ENCODE measurements at places on chromosomes 11 and 22. TPM values are rescaled to one million over a fixed set of nuclear protein-coding genes. Genes with fewer than 3 reads are reported as not detected.

DNA sequence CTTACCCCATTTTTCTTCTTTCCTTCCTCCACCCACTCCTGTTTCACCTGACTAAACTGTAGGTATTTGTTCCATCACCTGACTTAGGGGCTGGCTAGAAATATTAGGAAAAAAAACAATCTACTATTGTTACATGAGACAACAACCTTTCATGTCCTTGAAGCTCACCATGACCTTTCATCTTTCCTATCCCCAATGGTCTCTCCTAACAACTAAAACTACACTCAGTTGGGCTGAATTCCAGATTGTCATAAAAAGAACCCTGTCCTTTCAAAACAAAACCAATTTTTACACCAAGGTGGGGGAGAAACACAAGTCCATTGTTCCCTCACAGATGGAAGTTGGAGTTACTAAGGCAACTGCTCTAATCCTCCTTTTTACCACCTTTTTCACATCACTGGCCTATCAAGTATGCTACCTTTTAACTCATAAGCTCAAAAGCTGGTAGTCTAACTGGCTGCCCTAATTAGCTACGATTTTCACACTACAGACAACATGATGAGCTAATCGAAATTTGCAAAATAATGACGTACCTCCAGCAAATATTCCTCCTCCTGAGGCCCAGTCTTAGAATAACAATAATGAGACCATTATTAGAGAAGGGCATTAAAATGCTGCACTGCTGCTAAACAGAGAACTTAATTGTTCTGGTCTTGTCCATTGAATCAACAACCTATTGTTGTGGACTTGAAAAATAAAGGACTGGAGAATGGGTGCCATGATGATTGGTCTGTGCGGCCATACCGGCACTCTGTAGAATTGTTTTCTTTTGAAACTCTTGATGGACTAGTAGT lies 46.5 kb upstream of the SOX6 start:
- H3K4me3 ChIP-seq: no peak overlapping the region
- no peak for DNase-seq
- H3K27ac ChIP-seq: no peak overlapping the region

DNA sequence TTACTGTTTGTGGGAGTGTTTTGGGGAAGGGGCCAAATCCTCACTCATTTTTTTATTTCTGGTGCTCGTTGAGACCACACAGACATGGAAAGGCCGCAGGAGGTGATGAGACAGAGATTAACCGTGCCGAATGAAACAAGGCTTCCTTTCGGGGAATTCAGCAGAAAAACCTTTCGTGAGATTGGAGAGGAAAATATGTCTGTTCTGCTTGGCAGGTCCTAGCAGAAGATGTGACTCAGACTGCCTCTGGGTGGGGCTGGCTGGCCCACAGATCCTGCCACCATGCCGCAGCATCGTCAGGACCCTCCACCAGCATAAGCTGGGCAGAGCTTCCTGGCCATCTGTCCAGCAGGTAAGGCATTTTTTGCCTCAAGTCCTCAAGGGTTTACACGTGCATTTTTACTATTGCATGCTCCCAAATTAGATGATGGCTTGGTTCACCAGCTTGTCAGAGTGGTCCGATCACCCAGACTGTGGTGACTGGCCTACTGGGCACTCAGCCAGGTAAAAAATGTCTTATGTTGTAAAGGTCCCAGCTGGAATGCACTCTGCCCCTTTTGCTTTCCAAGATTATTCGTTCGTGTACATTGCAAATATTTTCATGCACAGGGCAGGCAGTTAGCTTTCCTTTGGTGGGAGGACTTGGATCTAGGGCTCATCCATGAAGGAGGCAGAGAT lies 1.5 kb downstream of the DDB2 start:
- H3K36me3 ChIP-seq: 0 out of 2 replicates have a peak, but pooled peaks cover 4% of the 10 kb centered on the region
- H3K27ac ChIP-seq: peak overlapping the region; percentile 90
- H3K4me3 ChIP-seq: peak overlapping the region; percentile 79

- H3K36me3 ChIP-seq: peaks cover 30% of the 10 kb centered on the region
- peaks cover 22% of the 10 kb centered on the region for H3K4me1 ChIP-seq
- no peaks in the 10 kb centered on the region for H3K27me3 ChIP-seq
These were observed 22.3 kb upstream of the PHLDA2 start for GRCh38 chr11:2951231-2952110.

DNA sequence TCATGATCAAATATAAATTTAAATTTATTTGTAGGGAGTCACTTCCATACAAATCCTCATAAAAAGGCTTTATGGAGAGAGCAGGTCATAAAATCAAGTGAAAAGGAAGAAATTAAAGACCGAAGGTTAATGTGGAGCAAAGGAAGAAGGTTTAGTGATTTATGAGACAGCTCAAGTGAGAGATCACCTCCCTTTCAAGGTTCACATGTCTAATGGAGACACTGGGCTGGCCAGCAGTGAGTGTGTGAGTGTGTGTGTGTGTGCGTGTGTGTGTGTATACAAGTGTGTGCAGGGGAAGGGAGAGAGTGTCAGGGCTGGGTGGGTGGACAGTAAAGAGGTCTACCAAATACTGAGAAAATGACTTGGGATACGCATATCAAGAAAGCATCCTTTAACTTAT lies 251.2 kb downstream of the FAT3 start:
- H3K4me3 ChIP-seq: no peak overlapping the region
- H3K27me3 ChIP-seq: no peaks in the 10 kb centered on the region
- H3K4me1 ChIP-seq: no peaks in the 10 kb centered on the region
- no peak overlapping the region for H3K27ac ChIP-seq
- no peak for DNase-seq

GRCh38 chr11:58446294-58446693 lies 4.3 kb upstream of the OR5B12 start:
- no peak overlapping the region for H3K4me3 ChIP-seq
- H3K4me1 ChIP-seq: no peaks in the 10 kb centered on the region
- H3K27me3 ChIP-seq: no peaks in the 10 kb centered on the region
- no peaks in the 10 kb centered on the region for H3K36me3 ChIP-seq
- no peak overlapping the region for H3K27ac ChIP-seq

GRCh38 chr11:8566613-8567210 lies 27.3 kb downstream of the STK33 start:
- H3K4me3 ChIP-seq: no peak overlapping the region
- DNase-seq: peak; percentile 59
- H3K4me1 ChIP-seq: peaks cover 9% of the 10 kb centered on the region
- H3K27me3 ChIP-seq: peaks cover 36% of the 10 kb centered on the region
- no peaks in the 10 kb centered on the region for H3K36me3 ChIP-seq

- no peak overlapping the region for H3K4me3 ChIP-seq
- no peak overlapping the region for H3K27ac ChIP-seq
- H3K36me3 ChIP-seq: no peaks in the 10 kb centered on the region
- no peaks in the 10 kb centered on the region for H3K4me1 ChIP-seq
- no peak for DNase-seq
- H3K27me3 ChIP-seq: no peaks in the 10 kb centered on the region
These were observed 28.6 kb downstream of the GNB1L start for GRCh38 chr22:19825904-19826618.

ZNF280B gene
- total RNA-seq: 0.11 TPM

LRRC74B gene
- total RNA-seq: not detected

Measured in GM23248 (cell line).